Mesothelial cell of epicardium (in vitro differentiated cells): ENCODE measurements at places on chromosomes 7 and 10. TPM values are rescaled to one million over a fixed set of nuclear protein-coding genes. Genes with fewer than 3 reads are reported as not detected.

DNA sequence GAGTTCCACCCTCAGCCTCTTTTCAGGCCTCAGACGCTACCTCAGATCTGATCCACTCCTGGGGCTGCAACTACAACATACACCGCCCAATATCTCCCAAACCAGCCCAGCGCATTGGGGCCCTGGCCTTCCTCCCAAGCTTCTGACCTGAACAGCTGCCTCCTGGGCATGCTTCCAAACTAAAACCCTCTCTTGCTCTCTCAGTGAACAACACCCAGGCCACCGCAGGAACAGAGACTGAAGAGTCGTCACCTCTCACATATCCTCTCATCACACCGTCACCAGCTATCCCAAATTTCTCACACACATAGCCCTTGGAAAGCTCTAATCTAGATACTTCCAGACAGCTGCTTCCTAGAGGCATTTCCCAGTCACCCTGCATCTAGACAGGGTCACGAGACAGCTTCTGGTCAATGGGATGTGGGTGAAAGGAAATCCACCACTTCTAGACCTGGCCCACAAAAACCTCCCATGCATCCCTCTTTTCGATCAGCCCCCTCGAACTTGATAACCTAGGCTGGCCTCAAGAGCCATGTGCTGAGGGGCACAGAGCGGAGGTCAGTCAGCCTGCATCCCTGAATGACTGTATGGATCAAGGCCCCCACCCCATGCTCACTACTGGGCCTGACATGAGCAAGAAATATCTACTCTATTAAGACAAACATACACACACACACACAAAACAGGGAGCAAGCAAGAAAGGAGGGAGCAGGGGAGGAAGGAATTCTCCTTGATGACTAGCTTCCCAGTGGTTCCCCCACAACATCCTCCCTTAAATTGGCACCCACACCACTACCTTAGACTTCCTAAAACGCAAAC is 1.8 kb downstream of the PARP12 start:
- DNase-seq, result no peak

The KCNIP2 gene
- 6.5 to 6.9 TPM (median 6.8 TPM) in 3 replicates for total RNA-seq

The TUBB8 gene
- total RNA-seq, result 0.33 to 0.67 TPM (median 0.41 TPM) in 3 replicates

The GPR146 gene
- total RNA-seq, result 1.0 to 1.6 TPM (median 1.0 TPM) in 3 replicates

The DYNC1I1 gene
- 3.5 to 4.7 TPM (median 4.4 TPM) in 3 replicates for total RNA-seq

The SAMD9 gene
- 4.2 to 4.5 TPM (median 4.4 TPM) in 3 replicates for total RNA-seq

DNA sequence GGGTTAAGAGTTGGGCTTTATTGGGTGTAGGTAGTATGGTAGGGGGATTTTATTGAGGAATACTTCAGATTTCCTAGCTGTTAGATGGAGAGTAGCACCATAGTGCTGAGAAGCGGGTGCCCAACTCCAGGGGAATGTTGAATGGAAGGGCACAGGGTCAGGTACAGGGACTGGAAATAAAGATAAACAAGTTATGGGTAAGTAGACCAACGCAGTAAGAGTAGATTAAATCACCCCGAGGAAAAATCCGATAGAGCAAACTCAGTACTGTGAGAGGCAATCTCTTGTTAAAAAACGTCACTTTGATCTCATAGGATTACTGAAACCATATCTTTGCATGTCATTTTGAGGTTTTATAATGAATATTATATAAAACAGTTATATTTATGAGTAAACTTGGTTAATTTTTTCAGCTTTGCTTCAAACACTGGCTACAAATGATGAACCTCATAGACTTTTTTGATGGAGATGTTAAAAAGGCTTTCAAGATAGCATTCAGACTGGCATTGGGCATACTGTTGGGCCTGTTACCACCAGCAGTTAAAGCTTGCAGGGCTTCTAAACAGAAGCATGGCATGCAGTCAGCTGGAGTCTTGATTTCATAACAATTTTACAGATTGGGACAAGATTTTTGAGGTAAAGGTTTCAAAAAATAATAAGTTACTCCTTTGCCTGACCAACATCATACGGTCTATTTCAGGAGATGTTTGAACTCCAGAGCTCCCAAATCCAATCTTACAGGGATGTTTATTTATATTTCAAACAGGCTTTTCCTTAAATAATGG is 7.1 kb downstream of the AHR start:
- DNase-seq, result no peak

The RELN gene
- 7.3 to 9.7 TPM (median 8.6 TPM) in 3 replicates for total RNA-seq

GRCh38 chr10:124105594-124105993 is 12.2 kb upstream of the CHST15 start:
- no peak for DNase-seq

DNA sequence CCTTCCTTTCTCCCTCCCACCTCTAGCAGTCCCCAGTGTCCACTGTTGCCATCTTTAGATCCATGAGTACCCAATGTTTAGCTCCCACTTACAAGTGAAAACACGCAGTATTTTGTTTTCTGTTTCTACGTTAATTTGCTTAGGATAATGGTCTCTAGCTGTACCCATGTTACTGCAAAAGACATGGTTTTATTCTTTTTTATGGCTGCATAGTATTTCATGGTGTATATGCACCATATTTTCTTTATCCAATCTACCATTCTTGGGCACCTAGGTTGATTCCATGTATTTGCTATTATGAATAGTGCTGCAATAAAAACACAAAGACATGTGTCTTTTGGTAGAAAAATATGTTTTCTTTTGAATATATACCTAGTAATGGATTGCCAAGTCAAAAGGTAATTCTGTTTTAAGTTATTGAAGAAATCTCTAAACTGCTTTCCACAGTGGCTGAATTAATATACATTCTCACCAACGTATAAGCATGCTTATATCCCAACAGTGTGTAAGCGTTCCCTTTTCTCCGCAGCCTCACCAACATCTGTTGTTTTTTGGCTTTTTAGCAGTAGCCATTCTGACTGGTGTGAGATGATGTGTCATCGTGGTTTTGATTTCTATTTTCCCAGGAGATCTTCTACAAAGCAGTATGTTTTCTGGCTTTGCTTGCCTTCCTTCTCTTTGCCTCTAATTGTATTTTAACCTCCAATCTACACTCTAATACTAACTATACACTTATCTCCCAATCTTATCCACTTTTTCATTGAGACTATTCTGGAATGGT is 179.5 kb upstream of the PHF14 start:
- no peak for DNase-seq

The IFIT2 gene
- 2.3 to 3.6 TPM (median 2.9 TPM) in 3 replicates for total RNA-seq

- DNase-seq, result no peak
Measured at GRCh38 chr10:58372607-58373441, 12.4 kb upstream of the TFAM start.

DNA sequence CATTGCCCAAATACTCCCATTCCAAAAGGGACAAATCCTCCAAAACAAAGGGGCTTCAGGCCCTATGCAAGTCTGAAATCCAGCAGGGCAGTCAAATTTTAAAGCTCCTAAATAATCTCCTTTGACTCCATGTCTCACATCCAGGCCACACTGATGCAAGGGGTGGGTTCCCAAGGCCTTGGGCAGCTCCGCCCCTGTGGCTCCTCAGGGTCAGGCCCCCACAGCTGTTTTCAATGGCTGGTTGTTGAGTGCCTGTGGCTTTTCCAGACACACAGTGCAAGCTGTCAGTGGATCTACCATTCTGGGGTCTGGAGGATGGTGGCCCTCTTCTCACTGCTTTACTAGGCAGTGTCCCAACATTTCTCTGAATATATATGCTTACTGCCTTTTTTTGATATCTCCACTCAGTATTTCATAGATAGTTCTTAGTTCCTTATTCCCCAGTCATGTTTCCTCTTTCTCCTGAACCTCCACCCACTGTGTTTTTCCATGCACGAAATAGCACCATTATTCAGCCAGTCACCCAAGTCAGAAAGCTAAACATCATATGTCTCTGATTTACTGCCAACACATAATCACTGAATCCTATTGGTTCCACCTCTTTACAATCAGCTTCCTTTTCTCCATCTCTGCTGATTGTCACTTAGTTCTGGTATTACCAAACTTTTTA is 172.6 kb upstream of the CACNA2D1 start:
- DNase-seq, result no peak

The GIMAP1 gene
- total RNA-seq, result not detected in 3 replicates
